ENCODE measurements at places on chromosomes 12 and 14.
A peak's percentile ranks its signal among the peaks of the same experiment; 100 is the strongest.

GRCh38 chr12:69339999-69340398 is 8.2 kb upstream of the LYZ start:
- DNase-seq, result no peak

GRCh38 chr12:32545413-32545980 is 133.6 kb upstream of the DNM1L start:
- no peak for DNase-seq

DNA sequence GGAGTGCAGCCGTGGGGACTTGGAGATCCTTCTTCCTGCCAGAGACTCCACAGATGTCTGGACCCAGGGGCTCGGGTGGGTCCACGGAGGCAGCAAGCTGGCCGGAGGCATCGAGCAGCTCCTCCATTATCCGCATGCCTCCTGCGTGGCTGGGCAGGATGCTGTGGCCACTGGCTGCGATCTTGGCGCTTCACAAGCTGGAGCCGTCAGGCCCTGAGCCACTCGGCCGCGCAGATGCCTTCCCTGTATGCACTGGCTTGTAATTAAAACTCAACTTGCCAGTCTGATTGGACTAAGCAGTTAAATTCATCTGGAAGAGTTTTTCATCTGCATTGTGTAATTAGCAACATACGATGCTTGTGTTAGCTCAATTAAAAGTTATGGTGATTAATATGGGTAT is 151.5 kb downstream of the AACS start:
- no peak for DNase-seq

DNA sequence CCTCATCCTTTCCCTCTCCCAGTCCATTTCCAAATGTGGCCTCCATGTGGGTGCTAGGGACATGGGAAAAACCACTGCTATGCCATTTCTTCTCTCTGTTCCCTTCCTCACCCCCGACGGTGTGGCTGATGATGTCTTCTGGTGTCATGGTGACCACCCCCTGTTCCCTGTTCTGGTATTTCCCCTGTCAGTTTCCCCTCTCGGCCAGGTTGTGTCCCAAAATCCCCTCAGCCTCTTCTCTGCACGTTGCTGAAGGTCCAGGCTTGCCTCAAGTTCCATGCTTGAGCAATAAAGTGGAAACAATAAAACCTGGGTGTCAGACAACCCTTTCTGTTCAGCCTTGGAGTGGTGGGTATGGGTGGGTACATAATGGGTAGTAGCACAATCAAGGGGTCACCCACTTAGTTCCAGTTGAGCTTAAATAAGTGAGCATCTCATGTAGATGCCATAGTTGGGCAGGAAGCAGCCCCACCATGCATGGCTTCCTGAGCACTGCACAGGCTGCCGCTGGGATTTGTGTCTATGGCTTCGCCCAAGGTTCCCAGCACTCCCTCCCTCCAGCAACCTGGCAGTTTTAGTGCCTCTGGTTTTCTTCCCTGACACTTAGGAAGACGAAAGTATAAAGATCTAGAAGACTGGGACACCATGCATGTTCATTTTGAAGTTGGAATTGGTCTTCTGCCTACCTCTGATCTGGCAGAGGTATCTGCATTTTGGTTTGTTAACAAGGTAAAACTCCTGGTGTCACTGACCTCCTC is 8.7 kb upstream of the ITFG2 start:
- DNase-seq, result no peak

DNA sequence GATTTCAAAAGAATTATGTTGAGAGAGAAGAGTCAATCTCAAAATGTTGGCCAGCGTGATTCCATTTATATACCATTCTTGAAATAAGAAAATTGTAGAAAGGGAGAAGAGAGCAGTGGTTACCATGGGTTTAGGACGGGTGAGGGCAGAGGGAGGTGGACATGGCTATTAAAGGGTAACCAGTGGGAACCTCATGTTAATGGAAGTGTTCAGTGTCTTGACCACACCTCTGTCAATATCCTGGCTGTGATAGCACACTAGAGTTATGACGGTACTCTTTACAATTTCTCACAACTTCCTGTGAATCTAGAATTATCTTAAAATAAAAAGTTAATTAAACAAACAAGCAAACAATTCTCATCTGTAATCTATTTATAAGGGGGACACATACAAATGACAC is 821.2 kb downstream of the VRK1 start:
- no peak for DNase-seq

- no peak for DNase-seq
These were observed 9.8 kb upstream of the EXD2 start for GRCh38 chr14:69181491-69181890.

DNA sequence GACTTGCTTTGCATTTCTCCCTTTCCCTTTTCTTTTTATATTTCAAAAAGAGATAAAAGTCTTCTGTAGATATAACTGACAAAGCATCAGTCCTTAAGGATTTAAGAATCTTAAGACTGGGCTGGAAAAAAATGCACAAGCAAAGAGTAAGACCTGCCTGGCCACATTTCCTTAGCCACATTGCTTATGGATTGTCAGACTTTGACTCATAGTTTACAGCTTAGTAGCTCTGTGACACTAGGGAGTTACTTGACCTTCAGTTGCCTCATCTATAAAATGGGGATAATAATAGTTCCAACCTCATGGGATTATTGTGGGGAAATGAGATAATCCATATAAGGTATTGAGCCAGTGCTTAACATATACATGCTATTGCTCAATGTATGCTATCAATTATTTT is 66.4 kb upstream of the STK38L start:
- DNase-seq, result no peak

GRCh38 chr12:18932211-18932610 is 194.3 kb downstream of the CAPZA3 start:
- DNase-seq, result no peak

DNA sequence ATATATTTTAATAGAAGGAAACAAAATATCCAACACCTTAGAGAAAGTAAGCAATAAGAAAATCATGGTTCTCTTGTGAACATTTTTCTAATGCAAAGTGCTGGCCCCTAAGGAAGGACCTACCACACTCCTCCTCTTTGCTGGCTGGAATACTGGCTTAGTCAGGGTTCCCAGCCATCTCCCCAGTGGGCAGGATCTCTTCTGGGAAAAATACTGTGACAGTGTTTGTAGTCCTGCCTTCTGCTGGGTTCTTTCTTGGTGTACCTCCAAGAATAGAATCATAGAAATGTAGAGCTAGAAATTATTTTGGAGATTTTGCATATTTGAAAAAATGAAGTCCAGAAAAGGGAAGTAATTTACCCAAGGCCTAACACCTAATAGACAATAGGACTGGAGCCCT is 31.9 kb downstream of the KCNMB4 start:
- no peak for DNase-seq

DNA sequence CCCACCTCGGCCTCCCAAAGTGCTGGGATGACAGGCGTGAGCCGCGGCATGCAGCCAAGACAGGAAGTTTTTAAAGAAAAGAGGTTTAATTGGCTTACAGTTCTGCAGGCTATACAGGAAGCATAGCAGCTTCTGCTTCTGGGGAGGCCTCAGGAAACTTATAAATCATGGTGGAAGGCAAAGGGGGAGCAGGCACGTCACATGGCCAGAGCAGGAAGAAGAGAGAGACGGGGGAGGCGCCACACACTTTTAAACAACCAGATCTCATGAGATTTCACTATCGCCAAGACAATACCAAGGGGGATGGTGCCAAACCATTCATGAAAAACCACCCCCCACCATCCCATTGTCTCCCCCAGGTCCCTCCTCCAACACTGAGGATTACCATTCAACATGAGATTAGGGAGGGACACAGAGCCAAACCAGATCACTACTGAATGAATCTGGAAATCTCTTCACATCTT is 14.1 kb downstream of the CCDC63 start:
- DNase-seq, result peak; percentile 72

DNA sequence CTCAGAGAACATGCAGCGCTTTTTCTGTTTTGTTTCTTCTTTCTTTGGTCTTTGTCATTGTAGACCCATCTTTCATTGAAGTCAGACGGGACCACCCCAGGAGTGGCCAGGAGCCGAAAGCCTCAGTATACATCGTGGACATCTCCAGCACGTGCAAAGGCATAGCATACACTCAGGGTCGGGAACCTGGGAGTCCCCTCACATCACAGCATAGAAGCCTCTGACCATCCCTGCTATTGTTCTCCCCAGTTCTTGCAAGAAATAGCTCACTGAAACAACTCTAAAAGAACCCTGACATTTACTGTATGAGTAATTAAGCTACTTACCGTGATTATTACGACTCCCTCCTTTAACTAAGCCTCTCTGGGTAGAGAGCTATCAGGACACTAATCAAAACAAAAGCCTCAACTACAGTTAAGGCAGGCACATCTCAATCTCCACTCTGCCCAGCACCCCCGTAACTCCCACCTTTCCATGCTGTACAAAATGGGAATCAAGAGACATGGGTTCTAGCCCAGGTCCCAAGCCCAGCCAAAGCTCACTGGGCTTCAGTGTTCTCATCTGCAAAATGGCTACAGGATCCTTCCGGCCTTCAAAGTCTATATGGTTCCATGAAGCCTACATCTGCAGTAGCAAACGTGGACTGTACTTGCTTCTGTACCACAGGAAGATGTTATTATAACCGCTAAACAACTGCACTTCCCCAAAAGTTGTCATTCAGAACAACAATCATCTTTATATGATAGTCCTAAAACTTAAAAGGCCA is 6.7 kb downstream of the CCDC88C start:
- peak; percentile 45 for DNase-seq

- DNase-seq, result no peak
These were observed 6.5 kb downstream of the CLMN start for GRCh38 chr14:95313190-95313589.

GRCh38 chr14:106875503-106875902 is 1349.1 kb downstream of the TMEM121 start:
- DNase-seq, result peak; percentile 54

- no peak for DNase-seq
These were observed 36.5 kb upstream of the TMPRSS12 start for GRCh38 chr12:50806176-50806575.

DNA sequence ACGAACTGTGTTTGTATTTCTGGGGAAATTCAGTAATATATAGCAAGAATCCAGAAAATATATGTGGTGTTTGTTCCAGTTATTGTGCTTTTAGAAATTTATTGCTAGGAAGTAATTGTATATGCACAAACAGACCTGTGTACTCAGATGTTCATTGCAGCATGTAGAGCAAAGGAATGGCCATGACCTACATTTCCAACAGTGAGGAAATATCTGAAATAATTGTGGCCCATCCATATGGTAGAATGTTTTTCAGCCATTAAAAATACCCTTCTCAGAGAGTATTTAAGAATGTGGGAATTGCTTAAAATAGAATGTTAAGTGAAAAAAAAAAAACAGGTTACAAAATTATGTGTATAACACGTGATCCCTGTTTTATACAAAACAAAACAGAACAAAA is 77.3 kb downstream of the TMX1 start:
- no peak for DNase-seq

- DNase-seq, result no peak
These were observed 152.5 kb upstream of the PLEKHG7 start for GRCh38 chr12:92550254-92550653.

GRCh38 chr12:25566202-25566949 is 13.3 kb upstream of the LMNTD1 start:
- no peak for DNase-seq

GRCh38 chr12:123057513-123058265 is 77.2 kb downstream of the ARL6IP4 start:
- DNase-seq, result no peak

GRCh38 chr12:110971936-110972335 is 51.6 kb upstream of the MYL2 start:
- DNase-seq, result no peak

DNA sequence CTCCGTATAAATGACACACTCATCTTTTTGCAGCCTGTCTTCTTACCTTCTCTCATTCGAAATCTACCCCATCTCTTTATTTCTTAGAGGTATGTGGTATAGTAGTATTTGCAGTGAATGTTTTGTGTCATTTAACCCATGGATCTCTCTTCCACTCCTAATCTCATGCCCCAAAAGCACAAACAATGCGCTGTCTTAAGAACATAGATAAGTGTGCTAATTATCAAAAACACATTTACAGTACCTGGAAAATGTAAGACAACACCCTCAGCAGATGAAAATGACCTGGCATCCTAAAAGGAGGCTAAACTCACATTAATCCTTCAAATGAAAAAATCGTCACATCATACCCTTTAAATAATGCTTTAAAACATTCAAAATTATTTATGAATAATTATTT is 10.7 kb downstream of the USP15 start:
- no peak for DNase-seq

- no peak for DNase-seq
These were observed 379.0 kb downstream of the DAD1 start for GRCh38 chr14:22210026-22210425.

DNA sequence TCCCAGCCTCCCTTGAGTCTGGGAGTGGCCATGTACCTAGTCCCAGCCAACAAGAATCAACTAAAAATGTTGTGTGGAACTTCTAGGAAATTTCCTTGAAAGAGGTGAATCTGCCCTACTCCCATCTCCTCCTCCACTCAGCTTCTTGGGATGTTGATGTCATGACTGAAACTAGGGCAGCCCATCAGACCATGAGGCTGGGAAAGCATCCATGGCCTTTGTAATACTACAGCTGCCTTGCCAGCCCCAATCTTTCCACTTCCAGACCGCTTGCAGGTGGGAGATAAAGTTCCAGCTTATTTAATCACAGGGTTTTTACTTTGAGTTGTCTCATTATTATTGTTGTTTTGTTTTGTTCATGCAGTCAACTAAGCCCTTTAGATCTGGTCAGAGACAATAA is 170.3 kb upstream of the LMNTD1 start:
- no peak for DNase-seq

DNA sequence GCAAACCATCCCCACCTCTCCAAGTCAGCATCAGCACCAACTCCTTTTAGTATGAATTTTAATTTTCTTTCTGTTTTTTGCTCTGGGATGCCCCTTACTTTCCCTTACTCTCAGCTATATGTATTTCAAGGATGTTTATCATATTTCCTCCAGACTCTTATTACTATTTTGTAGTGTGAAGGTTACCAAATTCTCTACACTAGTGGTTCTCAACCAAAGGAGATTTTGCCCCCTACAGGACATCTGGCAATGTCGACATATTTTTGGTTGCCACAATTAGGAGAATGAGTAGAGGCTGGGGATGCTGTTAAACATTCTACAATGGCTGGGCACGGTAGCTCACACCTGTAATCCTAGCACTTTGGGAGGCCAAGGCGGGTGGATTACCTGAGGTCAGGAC is 29.1 kb upstream of the SOS2 start:
- DNase-seq, result peak; percentile 69

DNA sequence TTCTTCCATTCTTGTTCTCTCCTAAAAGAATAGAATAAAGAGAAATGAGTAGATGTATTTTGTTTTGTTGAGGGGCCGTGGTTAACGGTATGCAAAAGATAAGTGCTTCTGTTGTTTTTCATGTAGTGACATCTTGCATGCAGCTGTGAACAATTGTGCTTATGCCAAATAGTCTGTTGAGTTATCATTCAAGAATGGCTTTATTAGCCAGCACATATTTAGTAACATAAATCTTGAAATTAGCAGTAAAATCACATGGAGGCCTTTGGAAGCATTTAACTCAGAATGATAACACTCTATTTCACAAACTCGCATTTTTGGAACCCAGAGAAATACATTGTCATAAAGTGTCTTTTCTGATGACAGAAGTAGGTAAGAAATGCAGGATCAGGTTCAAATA is 1772.0 kb upstream of the FLRT2 start:
- DNase-seq, result no peak
